ENCODE measurements at places on chromosomes 1 and 21.

- DNase-seq, result no peak
Observed at GRCh38 chr1:97770376-97770775, 150.5 kb downstream of the DPYD start.

DNA sequence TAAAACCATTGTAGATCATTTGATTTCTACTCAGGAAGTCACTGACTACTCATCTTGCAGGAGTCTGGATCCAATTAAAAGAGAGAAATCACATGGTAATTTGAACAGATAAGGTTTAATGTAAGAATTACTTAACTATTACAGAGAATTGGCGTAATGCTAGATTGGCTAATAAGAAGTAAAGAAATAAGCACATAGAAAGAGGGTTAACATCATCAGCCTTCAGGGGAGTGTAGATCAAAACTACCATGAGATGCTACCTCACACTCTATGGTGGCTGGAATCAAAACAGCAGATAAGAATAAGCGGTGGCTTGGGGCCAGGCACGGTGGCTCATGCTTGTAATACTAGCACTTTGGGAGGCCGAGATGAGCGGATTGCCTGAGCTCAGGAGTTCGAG, 11.7 kb downstream of the ST3GAL3 start:
- no peak for DNase-seq

GRCh38 chr1:154860156-154860870, 9.8 kb downstream of the KCNN3 start:
- no peak for DNase-seq

GRCh38 chr21:34280389-34280795, 83.4 kb upstream of the KCNE2 start:
- DNase-seq, result no peak
